ENCODE measurements at places on chromosomes 12 and 14. TPM values are rescaled to one million over a fixed set of nuclear protein-coding genes. Genes with fewer than 3 reads are reported as not detected.

Gene RNASE3
- total RNA-seq = not detected

Gene ADAM21
- total RNA-seq = under 0.01 TPM

Gene SALL2
- 13.4 TPM for total RNA-seq

Gene GALNT9
- total RNA-seq = not detected

Gene SOAT2
- not detected for total RNA-seq

Gene GPRC5D
- not detected for total RNA-seq

Gene LTB4R2
- 1.1 TPM for total RNA-seq

Gene RPS6KA5
- 1.6 TPM for total RNA-seq

Gene TEDC1
- total RNA-seq = 44.2 TPM

Gene RNASE7
- total RNA-seq = not detected

Gene RIMBP2
- 0.38 TPM for total RNA-seq

Gene MSI1
- total RNA-seq = 2.0 TPM

Gene MDGA2
- 0.98 TPM for total RNA-seq

Gene ADAMTS20
- not detected for total RNA-seq

Gene MIPOL1
- total RNA-seq = 2.9 TPM

Gene NUBPL
- total RNA-seq = 5.2 TPM

Gene MYH7
- not detected for total RNA-seq

Gene RNASE9
- not detected for total RNA-seq

Gene FGD4
- 14.5 TPM for total RNA-seq

Gene PITPNM2
- 10.1 TPM for total RNA-seq

Gene PRB2
- total RNA-seq = not detected

Gene OR4E2
- total RNA-seq = not detected

Gene OR6C2
- total RNA-seq = not detected

Gene FAM90A1
- total RNA-seq = 0.16 TPM

Gene CBX5
- 44.6 TPM for total RNA-seq

Gene EIF2S3B
- total RNA-seq = 0.38 TPM

Gene MMP14
- total RNA-seq = 526 TPM

Gene LUM
- 80.2 TPM for total RNA-seq

Gene HAL
- 0.25 TPM for total RNA-seq

Gene ESPL1
- total RNA-seq = 26.6 TPM

Gene GPX2
- total RNA-seq = not detected

Gene VRTN
- not detected for total RNA-seq

Gene PPFIBP1
- total RNA-seq = 59.8 TPM

Gene HOXC12
- not detected for total RNA-seq

Gene AMDHD1
- total RNA-seq = 0.51 TPM

Gene GPRC5A
- total RNA-seq = 36.7 TPM

Gene EPYC
- not detected for total RNA-seq

Gene FLRT2
- 2.6 TPM for total RNA-seq

Gene ANKRD9
- total RNA-seq = 27.4 TPM

Gene DCP1B
- 12.5 TPM for total RNA-seq

Gene OLR1
- total RNA-seq = 1.5 TPM

Gene PLEK2
- 48.1 TPM for total RNA-seq

Gene PLCZ1
- not detected for total RNA-seq

Gene OASL
- 0.25 TPM for total RNA-seq

Gene FOXG1
- total RNA-seq = not detected

Gene OVCH1
- total RNA-seq = not detected

Gene EMC9
- total RNA-seq = 10.3 TPM

Gene AQP2
- not detected for total RNA-seq

Gene TM9SF1
- 75.7 TPM for total RNA-seq

Gene ALX1
- not detected for total RNA-seq

Gene SMARCC2
- total RNA-seq = 49.7 TPM

Gene KRT78
- total RNA-seq = not detected

Gene WIF1
- total RNA-seq = not detected

Gene PPP2R3C
- 7.7 TPM for total RNA-seq

Gene TEAD4
- total RNA-seq = 62.4 TPM

Gene DNAAF2
- total RNA-seq = 10.8 TPM

Gene KRT79
- total RNA-seq = 0.16 TPM

Gene SYNE2
- total RNA-seq = 65.3 TPM
